ENCODE measurements at places on chromosomes 16 and 17. TPM values are rescaled to one million over a fixed set of nuclear protein-coding genes. Genes with fewer than 3 reads are reported as not detected.

Gene LITAFD
- total RNA-seq: not detected

Gene ZFHX3
- total RNA-seq: 6.8 TPM

Gene ZNF385C
- not detected for total RNA-seq

Gene NACA2
- total RNA-seq: not detected

Gene SMIM22
- total RNA-seq: not detected

Gene TEKT1
- total RNA-seq: not detected

Gene TP53TG3C
- total RNA-seq: 0.19 TPM

Gene CNGB1
- total RNA-seq: not detected

Gene MRPL27
- 51.9 TPM for total RNA-seq

Gene GDPD3
- total RNA-seq: 0.77 TPM

Gene NCOR1
- total RNA-seq: 64.5 TPM

Gene LIG3
- 36.4 TPM for total RNA-seq

Gene ALOX15B
- 0.56 TPM for total RNA-seq

Gene PRSS33
- not detected for total RNA-seq

Gene C16orf74
- 3.4 TPM for total RNA-seq

Gene KCNH6
- total RNA-seq: not detected

Gene SLC5A2
- total RNA-seq: under 0.01 TPM

Gene EPOP
- 1.5 TPM for total RNA-seq

Gene GRB7
- total RNA-seq: under 0.01 TPM

Gene TPPP3
- total RNA-seq: 0.28 TPM

Gene SEPTIN12
- not detected for total RNA-seq

Gene MT3
- not detected for total RNA-seq

Gene CCDC78
- 2.0 TPM for total RNA-seq

Gene PARD6A
- 1.1 TPM for total RNA-seq

Gene SMCR8
- total RNA-seq: 14.2 TPM

Gene UMOD
- not detected for total RNA-seq

Gene GJC1
- total RNA-seq: 15.8 TPM

Gene ASPHD1
- total RNA-seq: 13.0 TPM

Gene HOXB2
- total RNA-seq: 6.5 TPM

Gene RNF166
- total RNA-seq: 15.8 TPM

Gene HOXB8
- under 0.01 TPM for total RNA-seq

Gene LGALS9B
- total RNA-seq: not detected

Gene PSMC5
- 127 TPM for total RNA-seq

Gene SLC5A11
- total RNA-seq: not detected

Gene ABHD15
- total RNA-seq: 7.1 TPM

Gene MAPK8IP3
- 25.7 TPM for total RNA-seq

Gene RASD1
- 1.7 TPM for total RNA-seq

Gene CTRB1
- total RNA-seq: not detected
